ENCODE measurements at places on chromosomes 1 and 21. TPM values are rescaled to one million over a fixed set of nuclear protein-coding genes. Genes with fewer than 3 reads are reported as not detected.

The SLC6A17 gene
- not detected for total RNA-seq

The RNF186 gene
- not detected for total RNA-seq

The CACNA1S gene
- total RNA-seq = not detected

- no peak overlapping the region for H3K27ac ChIP-seq
- no peaks in the 10 kb centered on the region for H3K4me1 ChIP-seq
- no peak overlapping the region for H3K4me3 ChIP-seq
- peaks cover 75% of the 10 kb centered on the region for H3K27me3 ChIP-seq
Measured at GRCh38 chr1:110718452-110718851, 43.7 kb upstream of the KCNA3 start.

GRCh38 chr1:119648620-119649004 is 546 bp upstream of the ZNF697 start:
- H3K4me1 ChIP-seq = peaks cover 8% of the 10 kb centered on the region
- H3K27ac ChIP-seq = peak overlapping the region; percentile 80
- peak overlapping the region; percentile 74 for H3K4me3 ChIP-seq
- no peak for DNase-seq

- no peaks in the 10 kb centered on the region for H3K4me1 ChIP-seq
Measured at GRCh38 chr1:3638027-3638426, 11.9 kb downstream of the WRAP73 start.

DNA sequence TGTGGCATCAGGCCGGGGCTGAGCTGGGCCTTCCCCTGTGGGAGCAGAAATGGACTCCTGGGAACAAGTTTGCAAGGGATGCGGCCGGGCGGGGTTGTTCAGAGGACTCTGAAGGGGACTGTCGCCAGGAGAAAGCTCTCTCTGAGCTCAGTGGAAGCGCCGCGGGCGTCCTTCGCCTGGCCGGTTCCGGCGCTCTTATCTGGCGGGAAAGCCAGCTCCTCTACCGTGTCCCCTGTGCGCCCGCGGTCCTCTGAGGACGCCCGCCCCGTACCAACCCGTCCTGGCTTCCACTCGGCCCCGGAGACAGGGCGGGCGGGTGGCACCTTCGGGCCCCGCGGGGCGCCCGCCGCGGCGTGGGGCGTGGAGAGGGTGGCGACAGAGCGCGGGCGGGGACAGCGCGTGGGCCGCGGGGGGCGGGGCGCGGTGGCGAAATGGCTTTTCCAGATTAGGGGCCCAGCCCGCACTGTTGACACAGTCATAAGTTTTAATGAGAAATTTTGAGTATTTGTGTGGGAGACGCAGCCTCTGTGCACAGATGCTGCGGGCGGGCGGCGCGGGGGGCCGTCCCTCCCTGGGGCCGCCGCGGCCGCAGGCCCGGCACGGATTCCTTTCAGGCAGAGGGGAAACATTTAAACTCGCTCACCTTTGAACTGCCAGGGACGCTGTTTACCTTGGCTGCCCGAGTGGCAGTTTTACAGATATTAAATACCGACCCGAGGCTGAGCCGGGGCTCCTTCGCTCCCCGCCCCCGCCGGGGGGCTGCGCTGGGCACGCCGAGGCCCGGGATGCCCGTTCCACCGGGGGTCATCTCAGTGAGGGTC is 70.2 kb downstream of the FOXD2 start:
- peaks cover 76% of the 10 kb centered on the region for H3K27me3 ChIP-seq
- H3K4me3 ChIP-seq = peak overlapping the region; percentile 44
- peak; percentile 53 for DNase-seq

DNA sequence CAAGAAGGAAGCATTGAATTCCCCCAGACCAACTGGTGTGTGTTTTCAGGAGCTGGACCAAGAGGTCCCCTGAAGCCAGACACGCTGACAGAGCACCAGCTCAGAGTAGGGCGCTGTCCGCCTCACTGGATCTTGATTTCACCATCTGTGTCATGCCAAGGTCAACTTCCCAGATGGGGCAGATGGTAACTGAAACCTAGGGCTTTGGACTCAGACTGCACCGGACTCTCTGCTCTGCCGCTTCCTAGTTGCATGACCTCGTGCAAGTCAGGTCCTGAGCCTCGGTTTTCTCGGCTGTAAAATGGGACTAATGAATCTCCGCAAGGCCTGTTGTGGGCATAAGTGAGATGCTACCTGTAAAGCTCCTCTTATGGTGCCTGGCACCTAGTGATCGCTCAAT is 17.9 kb upstream of the CASZ1 start:
- no peak overlapping the region for H3K4me3 ChIP-seq
- no peaks in the 10 kb centered on the region for H3K27me3 ChIP-seq
- H3K36me3 ChIP-seq = no peaks in the 10 kb centered on the region
- no peak for DNase-seq
- H3K27ac ChIP-seq = no peak overlapping the region
- no peaks in the 10 kb centered on the region for H3K4me1 ChIP-seq

GRCh38 chr1:171663854-171664575 is 11.5 kb upstream of the MYOC start:
- no peaks in the 10 kb centered on the region for H3K27me3 ChIP-seq
- DNase-seq = no peak
- H3K27ac ChIP-seq = no peak overlapping the region
- H3K36me3 ChIP-seq = no peaks in the 10 kb centered on the region

GRCh38 chr21:37432710-37433455 is 66.3 kb downstream of the DYRK1A start:
- peaks cover 29% of the 10 kb centered on the region for H3K4me1 ChIP-seq
- H3K4me3 ChIP-seq = no peak overlapping the region
- H3K27ac ChIP-seq = no peak overlapping the region
- DNase-seq = no peak
- no peaks in the 10 kb centered on the region for H3K36me3 ChIP-seq
- no peaks in the 10 kb centered on the region for H3K27me3 ChIP-seq

Measured in A673 (cell line).